Breast epithelium (tissue), 4 donors: ENCODE measurements at places on chromosomes 7 and 10.

DNA sequence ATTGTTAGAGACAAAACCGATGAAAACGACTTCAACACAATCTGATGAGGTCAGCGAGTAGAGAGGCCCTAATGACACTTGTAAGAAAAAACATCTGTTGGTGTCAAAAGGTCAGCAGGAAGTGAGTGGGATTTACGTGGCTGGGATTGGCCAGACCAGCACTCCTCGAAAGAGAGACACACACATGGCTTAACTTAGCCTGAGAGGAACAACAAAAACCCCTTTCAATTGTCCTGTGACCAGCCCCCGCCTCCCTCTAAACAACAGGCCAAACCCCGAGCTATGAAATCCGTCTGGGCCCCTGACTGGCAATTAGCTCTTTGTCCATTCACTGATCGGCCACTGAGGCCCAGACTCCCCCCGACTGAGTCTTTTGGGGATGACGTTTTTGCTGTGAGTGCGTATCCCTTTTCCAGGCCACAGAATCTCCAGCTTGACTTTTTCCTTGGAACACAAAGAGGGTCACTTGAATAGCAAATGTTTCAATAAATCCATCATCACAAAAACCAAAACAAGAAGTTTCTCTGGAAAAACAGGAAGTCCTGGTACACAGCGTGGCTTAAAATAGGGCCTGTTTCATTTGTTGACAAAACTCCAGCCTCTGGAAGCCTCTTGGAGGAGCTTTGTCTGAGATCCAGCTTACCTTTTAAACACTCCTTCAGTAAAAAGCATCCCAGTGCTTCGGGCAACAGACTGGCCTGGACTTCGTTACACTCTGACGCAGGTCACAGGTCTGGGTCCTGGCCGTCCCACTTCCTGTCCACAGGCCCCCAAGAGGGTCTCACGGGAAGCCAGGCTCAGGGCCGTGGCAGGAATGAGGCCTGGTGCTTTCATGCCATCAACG, 103.0 kb downstream of the CTBP2 start:
- H3K27me3 ChIP-seq = no peaks in the 10 kb centered on the region
- DNase-seq = peak; percentile 67
- peaks cover 48% of the 10 kb centered on the region for H3K4me1 ChIP-seq

- H3K27me3 ChIP-seq = no peaks in the 10 kb centered on the region
- no peak for DNase-seq
- H3K4me1 ChIP-seq = peaks cover 11% of the 10 kb centered on the region
- no peak overlapping the region for H3K4me3 ChIP-seq
- H3K27ac ChIP-seq = no peak overlapping the region
Measured at GRCh38 chr7:47458057-47458456, 123.9 kb downstream of the TNS3 start.

DNA sequence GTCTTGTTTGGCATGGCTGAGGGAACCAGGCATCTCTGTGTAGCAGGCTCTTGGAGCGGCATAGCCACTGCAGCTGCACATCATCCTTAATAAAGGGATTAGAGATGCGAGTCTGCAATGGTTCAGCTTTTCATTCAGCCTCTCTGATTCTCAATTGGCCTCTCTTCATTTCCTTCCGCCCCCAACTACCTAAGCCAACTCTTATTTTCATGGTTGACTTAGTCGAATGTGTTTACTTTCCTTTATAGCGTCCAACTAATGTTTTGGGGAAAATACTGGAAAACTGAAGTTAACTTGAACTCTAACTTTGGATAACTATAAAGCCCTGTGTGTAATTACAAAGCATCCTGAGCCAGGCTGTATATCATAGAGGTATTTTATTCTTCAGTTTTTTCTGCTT, 202.2 kb upstream of the KIAA1217 start:
- no peak for DNase-seq
- H3K4me1 ChIP-seq = no peaks in the 10 kb centered on the region
- H3K27me3 ChIP-seq = no peaks in the 10 kb centered on the region
- H3K27ac ChIP-seq = no peak overlapping the region
- no peaks in the 10 kb centered on the region for H3K36me3 ChIP-seq
- no peak overlapping the region for H3K4me3 ChIP-seq

GRCh38 chr7:42877862-42878261, 34.0 kb downstream of the C7orf25 start:
- H3K36me3 ChIP-seq = no peaks in the 10 kb centered on the region
- H3K4me1 ChIP-seq = no peaks in the 10 kb centered on the region
- H3K27ac ChIP-seq = no peak overlapping the region
- no peaks in the 10 kb centered on the region for H3K27me3 ChIP-seq

- H3K27me3 ChIP-seq = no peaks in the 10 kb centered on the region
- peak overlapping the region; percentile 89 for H3K27ac ChIP-seq
- DNase-seq = no peak
- H3K4me3 ChIP-seq = no peak overlapping the region
- H3K4me1 ChIP-seq = peaks cover 7% of the 10 kb centered on the region
Measured at GRCh38 chr10:61943674-61944378, 42.3 kb downstream of the ARID5B start.

DNA sequence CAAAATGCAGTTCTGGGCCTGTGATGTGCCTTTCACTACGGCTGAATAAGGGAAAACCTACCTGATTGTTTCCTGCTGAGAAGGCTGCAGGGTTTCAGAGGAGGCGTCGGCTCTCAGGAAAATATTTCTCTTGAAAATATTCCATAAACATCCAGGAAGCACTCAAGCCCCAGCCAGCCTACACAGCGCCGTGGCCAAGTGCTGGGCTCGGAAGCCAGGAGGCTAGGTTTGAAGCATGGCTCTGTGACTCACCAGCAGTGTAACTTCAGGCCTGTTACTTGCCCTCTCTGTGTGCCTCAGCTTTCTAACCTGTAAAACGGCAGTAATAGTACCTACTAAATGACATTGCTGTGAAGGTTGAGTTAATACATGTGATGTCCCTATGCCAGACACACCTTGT, 399.1 kb downstream of the GATA3 start:
- no peak for DNase-seq
- peak overlapping the region; percentile 74 for H3K27ac ChIP-seq
- H3K4me3 ChIP-seq = no peak overlapping the region
- H3K4me1 ChIP-seq = no peaks in the 10 kb centered on the region

- H3K4me3 ChIP-seq = no peak overlapping the region
Measured at GRCh38 chr7:15752377-15752776, 65.9 kb upstream of the MEOX2 start.

- H3K27me3 ChIP-seq = no peaks in the 10 kb centered on the region
- H3K4me3 ChIP-seq = no peak overlapping the region
- no peak overlapping the region for H3K27ac ChIP-seq
Measured at GRCh38 chr10:97230146-97230545, 44.4 kb upstream of the SLIT1 start.

DNA sequence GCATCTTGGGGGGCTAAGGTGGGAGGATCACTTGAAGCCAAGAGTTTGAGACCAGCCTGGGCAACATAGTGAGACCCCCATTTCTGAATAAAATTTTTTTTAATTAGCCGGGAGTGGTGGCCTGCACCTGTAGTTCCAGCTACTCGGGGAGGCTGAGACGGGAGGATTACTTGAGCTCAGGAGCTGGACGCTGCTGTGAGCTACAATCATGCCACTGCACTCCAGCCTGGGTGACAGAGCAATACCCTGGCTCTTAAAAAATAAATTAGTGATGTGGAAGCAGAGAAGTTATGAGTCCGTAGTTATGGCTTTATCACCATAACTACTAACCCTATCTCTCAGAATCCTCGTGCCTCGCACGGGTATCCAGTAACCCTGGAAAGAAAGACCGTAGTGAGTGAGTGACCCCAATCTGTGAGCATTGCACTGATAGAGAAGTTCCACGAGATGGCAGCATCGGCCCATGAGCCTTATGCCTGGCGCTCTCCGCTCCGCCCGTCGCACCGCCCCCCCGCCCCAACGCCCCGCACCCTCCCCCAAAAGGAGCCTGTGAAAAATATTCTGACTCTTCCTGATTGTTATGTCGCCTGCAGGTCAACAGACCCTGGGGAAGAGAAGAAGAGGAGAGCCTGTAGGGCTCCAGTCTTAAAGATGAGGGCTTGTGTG, 4.9 kb upstream of the SLC29A3 start:
- peak overlapping the region; percentile 52 for H3K4me3 ChIP-seq
- H3K27ac ChIP-seq = peak overlapping the region; percentile 73
- H3K4me1 ChIP-seq = peaks cover 5% of the 10 kb centered on the region
- no peaks in the 10 kb centered on the region for H3K27me3 ChIP-seq
- no peaks in the 10 kb centered on the region for H3K36me3 ChIP-seq

GRCh38 chr10:92284112-92284704, 6.7 kb downstream of the CPEB3 start:
- H3K4me3 ChIP-seq = no peak overlapping the region
- H3K27ac ChIP-seq = no peak overlapping the region
- no peak for DNase-seq
- H3K27me3 ChIP-seq = no peaks in the 10 kb centered on the region
- no peaks in the 10 kb centered on the region for H3K4me1 ChIP-seq

DNA sequence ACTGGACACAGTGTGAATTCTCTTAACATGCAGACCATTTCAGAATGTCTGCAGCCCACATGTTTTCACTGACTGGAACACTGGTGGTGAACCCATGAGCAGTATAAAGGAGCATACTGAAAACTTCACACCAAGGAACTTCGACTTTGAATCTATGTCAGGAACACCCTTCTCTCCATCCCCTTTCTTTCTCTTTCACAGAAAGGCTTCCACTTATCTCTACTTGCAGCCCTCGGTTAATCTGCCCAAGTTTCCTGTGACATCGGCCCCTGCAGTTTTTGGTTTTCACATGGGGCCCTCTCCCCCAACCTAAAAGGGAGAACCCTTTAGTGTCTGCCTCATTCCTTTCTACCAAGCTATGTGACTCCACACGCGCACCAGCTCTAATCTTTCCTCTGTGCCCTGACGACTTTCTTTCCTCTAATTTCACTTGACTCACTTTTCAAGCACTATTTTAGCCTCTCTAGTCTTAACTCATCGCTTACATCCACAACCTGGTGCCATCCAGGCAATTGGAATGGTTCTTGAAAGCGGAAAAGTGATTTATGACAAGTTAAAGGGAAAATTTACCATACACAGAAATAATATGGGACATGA, 70.1 kb downstream of the RELN start:
- no peaks in the 10 kb centered on the region for H3K27me3 ChIP-seq
- DNase-seq = no peak
- no peaks in the 10 kb centered on the region for H3K4me1 ChIP-seq
- no peak overlapping the region for H3K4me3 ChIP-seq
- no peaks in the 10 kb centered on the region for H3K36me3 ChIP-seq
- no peak overlapping the region for H3K27ac ChIP-seq

DNA sequence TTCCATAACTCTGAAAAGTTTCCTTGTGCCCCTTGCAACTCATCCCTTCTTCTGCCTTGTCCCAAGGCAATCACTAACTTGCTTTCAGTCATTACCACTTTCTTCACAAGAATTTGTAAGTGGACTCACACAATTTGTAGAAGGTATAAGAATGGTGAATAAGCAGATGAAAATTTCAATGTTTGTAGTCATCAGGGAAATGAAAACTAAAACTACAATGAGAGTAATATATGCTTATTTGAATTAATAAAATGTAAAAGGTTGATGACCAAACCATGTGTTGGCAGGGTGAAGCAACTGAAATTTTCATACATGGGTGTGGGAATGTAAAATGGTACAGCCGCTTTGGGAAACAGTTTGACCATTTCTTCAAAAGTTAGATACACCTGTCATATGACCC, 79.7 kb downstream of the GNAT3 start:
- H3K4me1 ChIP-seq = no peaks in the 10 kb centered on the region
- no peak overlapping the region for H3K4me3 ChIP-seq
- H3K36me3 ChIP-seq = no peaks in the 10 kb centered on the region
- no peaks in the 10 kb centered on the region for H3K27me3 ChIP-seq

DNA sequence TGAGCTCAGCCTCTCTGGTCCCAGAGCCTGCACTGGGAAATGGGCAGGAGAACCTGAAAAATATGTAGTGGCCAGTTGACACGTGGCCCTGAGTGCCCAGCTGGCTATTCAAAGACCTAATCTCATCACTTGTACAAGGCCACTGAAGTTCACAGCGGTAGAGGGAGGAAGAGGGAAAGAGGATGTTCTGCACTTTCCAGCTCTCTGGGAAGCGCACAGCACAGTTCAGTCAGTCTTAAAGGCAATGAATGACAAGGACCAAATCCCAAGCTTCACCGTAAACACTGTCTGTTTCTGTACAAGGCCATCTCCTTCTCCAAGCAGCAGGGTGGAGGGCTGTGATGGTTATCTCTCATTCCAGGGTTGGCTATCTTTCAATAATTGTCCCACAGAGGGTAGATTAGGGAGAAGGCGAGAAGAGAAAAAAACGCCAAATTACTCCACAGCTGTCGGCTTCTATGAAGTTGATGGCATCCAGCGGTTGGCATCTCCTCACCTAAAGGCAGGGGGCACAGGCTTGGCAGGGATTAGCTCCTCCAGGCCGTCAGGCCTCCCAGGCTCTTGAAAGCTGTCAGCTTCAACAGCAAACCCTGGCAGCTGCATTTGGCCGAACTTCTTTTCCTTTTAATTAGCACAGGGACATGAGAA, 10.6 kb downstream of the SFMBT2 start:
- no peaks in the 10 kb centered on the region for H3K36me3 ChIP-seq
- H3K4me3 ChIP-seq = no peak overlapping the region
- no peaks in the 10 kb centered on the region for H3K27me3 ChIP-seq
- no peak for DNase-seq
- no peak overlapping the region for H3K27ac ChIP-seq

GRCh38 chr7:32515890-32516550, 20.7 kb downstream of the AVL9 start:
- H3K36me3 ChIP-seq = no peaks in the 10 kb centered on the region
- no peak for DNase-seq
- no peaks in the 10 kb centered on the region for H3K27me3 ChIP-seq
- no peaks in the 10 kb centered on the region for H3K4me1 ChIP-seq
- H3K4me3 ChIP-seq = no peak overlapping the region
- no peak overlapping the region for H3K27ac ChIP-seq

DNA sequence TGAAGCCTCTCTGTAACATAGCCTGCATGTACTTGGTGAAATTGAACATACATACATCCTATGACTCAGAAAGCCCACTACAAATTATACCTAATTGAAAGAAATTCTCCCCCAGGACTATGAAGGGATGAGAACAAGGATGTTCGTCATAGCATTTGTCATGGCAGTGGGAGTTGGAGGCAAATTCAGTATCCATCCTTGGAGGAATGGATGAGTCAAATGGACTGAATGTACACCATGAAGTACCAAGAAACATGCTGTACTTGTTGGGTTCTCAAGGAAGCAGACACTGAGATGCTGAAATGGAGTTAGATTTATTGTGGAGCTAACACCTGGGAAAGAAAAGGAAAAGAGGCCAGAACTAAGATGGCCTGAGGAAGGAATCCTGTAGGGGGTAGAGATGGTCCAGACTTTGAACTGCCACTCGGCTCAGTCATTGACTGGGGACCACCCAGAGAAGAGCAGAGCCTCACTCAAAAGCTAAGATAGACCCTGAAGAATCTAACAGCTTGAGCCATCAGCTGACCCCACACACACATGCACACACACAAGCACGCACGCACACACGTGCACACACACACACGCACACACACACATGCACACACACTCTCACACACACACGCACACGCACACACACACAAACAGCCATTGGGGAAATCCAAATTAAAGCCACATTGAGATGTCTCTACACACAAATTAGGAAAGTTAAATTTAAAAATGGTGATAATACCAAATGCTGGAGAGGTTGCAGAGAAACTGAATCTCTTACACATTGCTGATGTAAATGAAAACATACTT, 22.3 kb downstream of the AOC1 start:
- H3K27me3 ChIP-seq = no peaks in the 10 kb centered on the region
- no peak overlapping the region for H3K27ac ChIP-seq
- no peak for DNase-seq
- H3K4me3 ChIP-seq = no peak overlapping the region
- H3K36me3 ChIP-seq = no peaks in the 10 kb centered on the region

GRCh38 chr10:25639646-25640045, 294.4 kb upstream of the MYO3A start:
- no peak for DNase-seq
- no peaks in the 10 kb centered on the region for H3K4me1 ChIP-seq
- no peak overlapping the region for H3K4me3 ChIP-seq
- H3K36me3 ChIP-seq = no peaks in the 10 kb centered on the region
